A549 treated with ZK216348 at 1 μM for 4 hours (cell line): ENCODE measurements at places on chromosomes 4 and X. TPM values are rescaled to one million over a fixed set of nuclear protein-coding genes. Genes with fewer than 3 reads are reported as not detected.

CT45A5 gene
- total RNA-seq, result not detected in 5 replicates

PSMD10 gene
- 64.3 to 88.4 TPM (median 75.3 TPM) in 5 replicates for total RNA-seq

GYPA gene
- not detected in 5 replicates for total RNA-seq

HTRA3 gene
- total RNA-seq, result 12.6 to 21.9 TPM (median 19.9 TPM) in 5 replicates

GPR34 gene
- 0.12 TPM in 1 of 5 replicates, not detected in the others for total RNA-seq

SH3D19 gene
- total RNA-seq, result 19.4 to 25.8 TPM (median 24.6 TPM) in 5 replicates

PABPC5 gene
- total RNA-seq, result not detected in 5 replicates

BEX3 gene
- total RNA-seq, result 215 to 287 TPM (median 258 TPM) in 5 replicates

SLC9B2 gene
- 6.4 to 9.8 TPM (median 7.5 TPM) in 5 replicates for total RNA-seq

XAGE1A gene
- total RNA-seq, result 14.6 to 60.9 TPM (median 33.9 TPM) in 5 replicates

CCDC160 gene
- not detected in 5 replicates for total RNA-seq

EPHA5 gene
- 0.27 to 0.59 TPM (median 0.40 TPM) in 5 replicates for total RNA-seq

MBNL3 gene
- not detected in 5 replicates for total RNA-seq

GAGE2A gene
- not detected in 5 replicates for total RNA-seq

ARHGAP24 gene
- 2.9 to 4.5 TPM (median 3.9 TPM) in 5 replicates for total RNA-seq

CXXC4 gene
- total RNA-seq, result 0.04 TPM in 1 of 5 replicates, not detected in the others

AMOT gene
- total RNA-seq, result 0.04 to 0.07 TPM in 2 of 5 replicates, not detected in the others

TKTL2 gene
- not detected in 5 replicates for total RNA-seq

AKAP14 gene
- total RNA-seq, result not detected in 5 replicates

MAGEA10 gene
- not detected in 5 replicates for total RNA-seq

IL13RA1 gene
- 40.5 to 63.9 TPM (median 57.5 TPM) in 5 replicates for total RNA-seq

NPY1R gene
- 0.11 TPM in 1 of 5 replicates, not detected in the others for total RNA-seq

CENPVL2 gene
- not detected in 5 replicates for total RNA-seq

PITX2 gene
- total RNA-seq, result 0.72 to 1.5 TPM (median 1.0 TPM) in 5 replicates
